ENCODE measurements at places on chromosomes 11 and 22.

DNA sequence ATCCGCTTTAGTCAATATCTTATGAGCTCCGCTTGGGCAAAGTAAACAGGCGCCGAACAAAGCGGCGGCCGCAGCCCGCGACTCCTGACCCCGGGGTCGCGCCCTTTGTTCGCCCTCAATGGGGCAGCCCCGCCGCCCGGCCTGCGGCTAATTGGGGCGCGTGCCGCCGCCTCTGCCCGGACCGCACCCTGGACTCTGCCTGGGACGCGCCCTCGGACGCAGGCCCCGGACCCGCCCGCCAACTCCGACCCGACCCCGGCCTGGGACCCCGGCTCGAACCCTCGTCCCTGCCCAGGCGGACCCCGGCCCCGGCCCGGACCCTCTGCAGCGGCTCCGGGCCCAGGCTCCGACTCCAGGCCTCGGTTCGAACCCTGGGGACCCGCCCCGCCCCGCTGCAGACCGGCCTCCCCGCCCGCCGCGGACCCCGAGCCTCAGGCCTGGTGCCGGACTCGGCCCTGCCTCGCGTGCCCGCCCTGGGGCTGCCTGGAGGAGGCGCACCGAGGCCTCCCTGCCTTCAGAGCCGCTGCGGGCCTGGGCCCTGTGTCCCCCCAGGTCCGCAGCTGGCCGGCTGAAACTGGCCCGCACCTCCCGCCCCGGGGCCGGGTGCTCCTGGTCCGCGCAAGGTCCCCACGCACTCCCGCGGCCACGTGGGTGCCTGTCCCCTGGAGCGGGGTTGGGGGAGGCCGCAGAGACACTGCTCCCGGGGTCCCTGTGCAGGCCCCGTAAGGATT, 84.7 kb upstream of the WNT7B start:
- DNase-seq: no peak

- no peak for DNase-seq
Observed at GRCh38 chr22:39984006-39984405, 10.7 kb upstream of the FAM83F start.

GRCh38 chr22:29040385-29041275, 21.0 kb downstream of the C22orf31 start:
- peak; percentile 26 for DNase-seq

GRCh38 chr22:40203572-40203971, 25.8 kb downstream of the TNRC6B start:
- no peak for DNase-seq

GRCh38 chr22:48663297-48663696, 1164.4 kb downstream of the BRD1 start:
- no peak for DNase-seq

DNA sequence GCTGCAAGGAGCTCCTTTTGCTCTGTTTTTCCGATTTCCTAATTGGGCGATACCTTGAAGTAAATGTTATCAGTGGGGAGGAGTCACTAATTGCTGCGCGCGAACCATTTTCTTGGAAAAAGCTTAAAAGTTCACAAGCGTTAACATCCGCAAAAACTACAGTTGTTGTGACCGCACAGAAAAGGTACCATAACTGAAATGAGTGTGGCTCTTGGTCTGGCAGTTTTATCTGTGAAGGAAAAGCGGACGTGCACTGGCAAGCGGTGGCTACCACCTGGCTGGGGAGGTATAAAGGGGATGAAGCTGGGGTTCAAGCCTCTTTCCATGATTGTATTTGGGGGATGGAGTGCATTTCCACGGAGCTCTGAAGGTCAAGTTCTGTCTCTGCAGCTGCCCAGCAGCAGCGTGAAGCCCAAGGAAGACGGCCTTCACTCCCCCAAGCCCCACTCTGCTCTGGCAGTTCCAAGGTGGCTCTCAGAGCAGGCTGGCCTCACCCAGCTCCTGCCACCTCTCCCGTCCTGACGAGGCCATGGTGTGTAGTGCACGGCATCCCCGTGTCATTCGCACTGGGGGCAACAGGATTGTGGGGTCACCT, 27.5 kb downstream of the MOV10L1 start:
- DNase-seq: no peak

Data from stimulated activated CD4-positive, alpha-beta T cell treated with anti-CD3 and anti-CD28 coated beads, TNF-alpha, amount 100 ng/mL, for 1 hour (primary cell).